ENCODE measurements at places on chromosomes 2 and 18.

DNA sequence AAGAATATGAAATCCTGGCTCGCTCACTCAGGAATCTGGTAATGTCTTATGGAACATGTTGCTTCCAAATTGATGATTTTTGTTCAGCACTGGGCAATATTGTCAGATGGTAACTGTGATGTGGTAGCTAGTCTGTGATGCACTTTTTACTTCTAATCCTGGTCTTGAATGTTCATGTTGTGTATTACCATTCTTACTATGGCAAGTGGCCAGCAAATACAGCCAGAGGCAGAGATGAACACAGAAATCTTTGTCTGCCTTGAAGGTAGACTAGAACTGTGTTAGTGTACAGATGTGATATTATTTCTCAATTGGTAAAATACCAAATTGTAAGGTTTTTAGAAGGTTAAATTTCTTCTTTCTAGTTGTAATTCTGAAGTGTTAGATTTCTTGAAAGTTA lies 83.3 kb downstream of the UBE2E3 start:
- DNase-seq = no peak

DNA sequence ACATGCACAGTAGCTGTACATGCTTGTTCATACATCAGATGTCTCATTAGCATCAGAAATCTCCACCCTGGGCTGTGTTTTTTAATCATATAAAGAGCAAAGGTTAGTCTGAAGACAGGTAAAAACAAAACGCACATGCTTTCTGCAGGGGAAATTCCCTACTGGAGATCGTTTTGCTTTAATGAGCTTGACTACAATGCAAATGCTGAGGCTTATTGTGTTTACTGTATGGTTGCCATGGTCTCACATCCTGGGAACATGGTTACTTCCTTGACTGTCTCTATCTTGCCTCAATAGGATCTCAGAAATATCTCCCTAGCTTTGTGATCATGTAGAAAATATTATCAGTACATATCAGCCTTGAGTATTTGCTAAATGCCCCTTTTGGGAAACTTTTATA lies 336.5 kb upstream of the TFPI start:
- no peak for DNase-seq

DNA sequence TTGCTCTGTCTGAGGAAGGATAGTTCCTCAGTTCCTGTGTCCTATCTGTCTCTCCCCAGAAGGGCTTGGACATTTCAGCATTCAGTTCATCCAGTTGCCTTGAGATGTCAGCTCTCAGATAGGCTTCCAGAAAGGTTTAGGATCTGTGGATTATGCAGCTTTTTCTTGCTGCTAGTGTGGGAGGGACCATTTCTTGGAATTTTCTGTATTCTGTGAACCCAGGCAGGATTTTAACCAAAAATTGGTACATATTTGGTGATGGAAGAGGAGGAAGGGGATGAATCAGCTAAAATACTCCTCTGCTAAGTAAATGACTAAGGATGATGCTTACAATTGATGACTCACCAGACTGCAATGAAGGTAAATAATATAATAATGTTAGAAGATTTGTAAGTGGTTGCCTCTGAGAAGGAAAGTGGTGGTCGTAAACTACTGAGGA lies 58.6 kb upstream of the DOCK10 start:
- no peak for DNase-seq

- DNase-seq = no peak
These were observed 41.4 kb upstream of the ALPP start for GRCh38 chr2:232336981-232337720.

DNA sequence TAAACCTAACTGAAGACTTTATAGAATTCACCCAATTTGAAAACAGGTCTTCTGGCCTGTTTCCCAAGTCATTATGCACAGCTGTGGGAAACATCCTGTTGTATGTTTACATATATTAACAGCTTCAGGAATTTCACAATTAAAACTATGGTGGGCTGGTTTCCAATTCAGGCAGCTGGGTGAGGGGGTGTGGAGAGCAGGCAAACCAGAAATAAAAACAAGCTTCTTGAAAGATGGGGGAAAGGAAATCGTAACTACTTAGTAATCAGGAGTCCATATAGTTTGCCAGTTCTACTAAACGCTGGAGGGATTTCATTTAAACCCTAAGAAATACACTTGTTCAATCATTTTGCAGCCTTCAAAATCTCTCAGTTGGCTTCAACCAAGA lies 22.8 kb downstream of the ATP8B1 start:
- DNase-seq = no peak

DNA sequence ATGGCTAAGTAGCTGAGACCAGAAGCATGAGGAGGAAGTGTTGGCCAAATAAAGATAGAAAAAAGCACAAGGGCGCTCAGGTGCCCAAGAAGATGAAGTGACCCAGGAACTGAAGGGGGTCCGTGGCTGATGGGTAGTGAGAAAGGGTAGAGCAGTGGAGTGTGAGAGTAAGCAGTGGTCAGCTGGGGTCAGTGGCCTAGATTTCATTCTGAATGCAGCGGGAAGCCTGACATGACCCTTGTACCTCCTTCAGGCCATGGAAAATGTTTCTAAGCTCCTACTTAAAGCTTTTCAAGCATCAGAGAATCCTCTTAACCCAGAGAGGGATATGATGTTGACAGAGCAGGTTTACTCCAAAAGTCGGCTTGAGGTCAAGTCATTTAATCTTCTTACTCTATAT lies 89.0 kb upstream of the UNC80 start:
- DNase-seq = no peak

- no peak for DNase-seq
These were observed 140.0 kb upstream of the ST6GAL2 start for GRCh38 chr2:107025869-107026380.

- DNase-seq = peak; percentile 63
These were observed 89.4 kb downstream of the HDAC4 start for GRCh38 chr2:239311132-239312040.

- DNase-seq = no peak
These were observed 29.3 kb downstream of the MRPL19 start for GRCh38 chr2:75675908-75676307.

GRCh38 chr2:186032102-186032738 lies 293.6 kb downstream of the FSIP2 start:
- no peak for DNase-seq

- no peak for DNase-seq
These were observed 88.0 kb downstream of the KYNU start for GRCh38 chr2:142965443-142965842.

- DNase-seq = no peak
These were observed 166.6 kb upstream of the TANK start for GRCh38 chr2:160993654-160994061.

DNA sequence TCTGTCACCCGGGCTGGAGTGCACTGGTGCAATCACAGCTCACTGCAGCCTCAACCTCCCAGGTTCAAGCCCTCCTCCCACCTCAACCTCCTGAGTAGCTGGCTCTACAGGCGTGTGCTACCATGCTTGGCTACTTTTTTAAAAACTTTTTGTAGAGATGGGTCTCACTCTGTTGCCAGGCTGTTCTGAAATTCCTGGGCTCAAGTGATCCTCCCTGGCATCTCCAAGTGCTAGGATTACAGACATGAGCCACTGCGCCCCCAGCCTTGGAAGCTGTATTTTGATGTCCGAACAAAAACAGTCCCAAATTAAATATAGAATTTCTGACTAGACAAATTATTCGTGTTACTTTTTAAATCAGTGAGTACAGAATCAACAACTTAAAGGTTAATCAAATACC lies 97.4 kb downstream of the ZNF516 start:
- no peak for DNase-seq

DNA sequence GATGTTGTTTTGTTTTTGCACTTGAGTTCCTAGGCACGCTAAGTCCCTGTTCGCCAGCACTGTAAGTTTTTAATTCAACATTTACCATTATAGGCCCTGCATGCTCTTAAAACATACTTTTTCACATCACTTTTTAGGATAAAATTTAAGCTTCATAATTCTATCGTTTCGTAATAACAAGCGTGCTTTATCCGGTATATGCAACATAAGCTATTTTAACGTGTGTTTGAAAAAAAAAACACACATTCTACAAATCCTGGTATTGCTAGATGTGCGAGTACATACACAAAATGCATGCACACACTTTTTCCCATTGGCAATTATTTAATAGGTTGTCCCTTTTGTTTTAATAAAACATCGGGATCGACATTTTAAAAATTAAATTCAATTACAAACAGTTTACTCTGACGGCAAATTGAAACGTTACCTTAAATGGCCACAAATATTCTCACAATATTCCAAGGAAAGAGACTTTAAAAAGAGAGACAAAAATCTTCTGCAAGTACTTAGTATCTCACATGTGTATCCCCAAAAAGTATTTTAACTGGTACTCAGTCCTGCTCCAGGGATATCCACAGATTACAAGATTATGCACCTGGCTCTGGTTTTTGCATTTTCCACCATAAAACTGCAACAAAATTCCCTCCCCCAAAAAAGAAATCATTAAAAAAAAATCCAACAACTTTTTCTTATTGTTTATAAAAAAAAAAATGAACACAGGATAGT lies 1.0 kb upstream of the TCF4 start:
- peak; percentile 55 for DNase-seq

DNA sequence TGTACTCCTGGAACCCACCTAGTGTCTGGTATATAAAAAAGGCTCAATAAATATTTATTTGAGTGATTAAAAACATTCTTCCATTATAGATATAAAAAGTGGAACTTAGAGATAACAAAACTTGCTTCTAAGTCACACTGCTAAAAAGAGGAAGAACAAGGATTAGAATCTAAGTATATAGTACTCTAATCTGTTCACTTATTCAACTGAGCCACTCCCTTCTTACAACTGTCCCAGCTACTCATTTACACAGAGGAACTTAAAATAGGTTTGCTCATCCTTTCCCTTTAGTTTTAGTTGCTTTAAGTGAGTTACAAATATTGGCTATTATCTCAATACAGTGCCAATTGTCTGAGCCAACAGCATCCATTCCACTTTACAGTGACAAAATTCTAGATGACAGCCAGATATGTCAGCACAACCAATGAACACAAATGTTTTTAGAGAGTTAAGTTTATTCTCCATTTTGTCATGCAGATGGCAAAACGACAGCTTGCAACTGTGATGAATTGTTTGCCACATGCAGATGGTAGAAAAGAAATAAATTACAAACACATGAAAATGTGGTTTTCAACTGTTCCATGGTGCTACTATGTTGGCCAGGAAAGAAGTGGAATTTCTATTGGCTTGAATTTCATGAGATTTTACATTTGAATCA lies 280.7 kb upstream of the ZC3H15 start:
- DNase-seq = no peak

GRCh38 chr2:85976106-85976920 lies 87.5 kb upstream of the ST3GAL5 start:
- DNase-seq = no peak

- DNase-seq = peak; percentile 79
These were observed 86.6 kb downstream of the DTNB start for GRCh38 chr2:25586726-25587144.

GRCh38 chr18:10878703-10879102 lies 270.7 kb downstream of the PIEZO2 start:
- DNase-seq = no peak

- DNase-seq = no peak
These were observed 42.3 kb upstream of the PTPRM start for GRCh38 chr18:7524786-7525185.

- no peak for DNase-seq
These were observed 266.3 kb downstream of the MTX2 start for GRCh38 chr2:176535467-176536113.

- no peak for DNase-seq
These were observed 7.0 kb downstream of the CCDC93 start for GRCh38 chr2:118006861-118007260.

GRCh38 chr2:133054297-133054696 lies 384.3 kb upstream of the LYPD1 start:
- DNase-seq = no peak

GRCh38 chr2:182705761-182706160 lies 10.3 kb upstream of the DNAJC10 start:
- no peak for DNase-seq

DNA sequence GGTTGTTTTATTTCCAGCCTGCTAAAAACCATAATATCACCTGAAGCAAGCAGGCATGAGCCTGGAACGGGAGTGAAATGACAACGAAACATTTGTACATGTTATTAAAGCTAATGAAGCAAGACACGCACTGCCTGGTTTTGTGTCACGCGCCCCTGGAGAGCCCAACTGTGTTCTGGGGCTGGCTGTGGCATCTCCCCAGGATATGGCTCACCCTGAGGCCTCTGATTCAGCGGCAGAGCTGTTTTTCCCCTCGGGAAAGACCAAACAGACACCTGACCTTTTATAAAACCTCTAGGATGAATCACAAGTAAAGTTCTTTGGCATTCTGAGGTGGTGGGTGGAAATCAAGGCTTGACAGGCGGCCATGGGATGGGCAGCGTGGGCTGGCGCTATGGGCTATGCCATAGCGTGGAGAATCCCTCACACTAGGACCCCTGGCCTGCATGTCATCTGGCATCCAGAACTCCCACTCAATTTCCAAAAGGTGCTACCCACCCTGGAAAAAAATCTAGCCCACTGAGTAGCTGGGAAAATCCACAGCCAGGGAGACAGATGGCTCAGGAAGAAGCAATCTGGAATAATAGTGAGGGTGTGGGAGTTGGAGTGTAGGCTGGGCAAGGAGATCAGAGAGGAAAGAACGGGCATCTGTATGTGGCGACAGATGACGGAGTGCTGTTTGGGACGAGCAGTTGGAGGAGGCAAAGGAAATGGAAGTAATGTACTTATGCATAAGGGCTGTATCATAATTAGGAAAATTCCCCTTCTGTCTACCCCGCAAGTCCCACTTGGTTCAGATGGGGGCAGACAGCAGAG lies 262.0 kb downstream of the AFF3 start:
- peak; percentile 93 for DNase-seq

GRCh38 chr2:62347563-62348270 lies 151.8 kb downstream of the B3GNT2 start:
- DNase-seq = no peak

GRCh38 chr2:78999406-78999805 lies 26.1 kb upstream of the REG3G start:
- DNase-seq = no peak

DNA sequence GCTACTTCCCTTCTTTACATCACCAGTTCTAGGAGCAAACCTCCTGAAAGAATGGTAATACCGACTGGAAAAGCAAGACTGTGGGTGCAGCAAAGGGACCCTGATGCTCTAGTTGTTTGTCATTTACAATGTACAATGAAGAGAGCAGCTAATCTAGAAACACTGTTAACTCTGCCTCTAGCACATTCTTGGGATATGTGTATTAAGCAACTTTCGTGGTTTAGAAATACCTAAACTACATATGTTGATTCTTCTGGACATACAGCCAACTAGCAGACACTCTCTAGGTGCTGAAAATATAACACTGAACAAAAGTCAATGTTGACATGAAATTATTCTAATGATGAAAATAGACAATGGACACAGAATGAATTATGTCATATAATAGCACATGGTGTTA lies 440.3 kb upstream of the MC4R start:
- DNase-seq = no peak

DNA sequence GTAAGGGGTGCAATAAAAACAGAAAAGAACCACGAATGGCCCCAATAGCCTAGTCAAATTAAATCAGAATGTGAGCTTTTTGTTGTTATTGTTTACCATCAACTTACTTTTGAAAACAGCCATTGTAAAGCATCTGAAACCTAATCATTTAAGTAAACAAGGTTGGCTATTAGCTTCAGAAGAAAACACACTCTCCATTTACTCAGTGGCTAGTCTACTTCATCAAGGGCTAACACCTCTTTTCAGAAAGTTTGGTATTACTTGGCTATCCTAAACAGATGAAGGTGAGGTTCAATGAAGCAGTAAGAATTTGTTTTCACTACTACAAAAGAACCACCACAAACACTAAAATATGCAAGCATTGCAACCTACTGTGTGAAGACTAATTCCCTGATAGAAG lies 398.0 kb downstream of the CDH2 start:
- no peak for DNase-seq
